ENCODE measurements at places on chromosomes 12 and 14.
A peak's percentile ranks its signal among the peaks of the same experiment; 100 is the strongest.

DNA sequence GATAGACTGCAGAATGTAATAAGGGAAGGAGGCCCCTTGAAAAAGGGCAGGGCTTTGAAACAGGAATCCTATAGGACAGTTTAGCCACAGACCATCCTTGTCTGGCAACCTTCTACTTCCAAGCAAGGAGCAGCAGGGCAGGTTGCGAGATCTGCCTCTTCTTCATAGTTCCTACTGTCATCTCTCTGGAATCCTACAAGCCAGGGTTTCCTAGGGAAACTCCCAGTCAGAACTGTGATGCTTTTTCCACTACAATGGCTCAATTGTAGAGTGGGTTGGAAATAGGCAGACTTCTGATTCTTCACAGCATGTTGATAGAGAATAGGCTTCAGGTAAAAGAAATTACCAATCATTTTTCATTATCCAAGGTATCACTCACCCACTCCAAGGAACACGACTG is 186.3 kb downstream of the DACT1 start:
- DNase-seq, result no peak

DNA sequence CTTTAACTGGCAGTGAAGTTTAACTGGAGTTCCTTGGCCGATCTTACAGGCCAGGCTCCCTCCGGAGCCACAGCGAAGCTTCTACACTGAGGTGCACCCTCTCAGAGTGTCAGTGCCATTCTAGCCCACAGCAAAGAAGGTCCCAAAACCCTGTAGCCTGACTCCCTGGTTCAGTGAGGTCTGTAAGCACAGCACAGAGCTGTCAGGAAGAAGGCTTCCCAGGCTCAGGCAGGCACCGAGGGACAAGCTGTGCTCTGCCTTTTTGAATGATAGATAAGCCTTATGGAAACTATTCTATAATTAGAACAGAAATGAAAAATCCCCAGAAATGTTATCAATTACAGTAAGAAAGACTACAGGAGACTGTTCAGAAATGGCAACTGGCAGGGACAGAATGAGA is 40.2 kb downstream of the MOK start:
- no peak for DNase-seq

- no peak for DNase-seq
Measured at GRCh38 chr12:70002912-70003255, 177.9 kb downstream of the MYRFL start.

DNA sequence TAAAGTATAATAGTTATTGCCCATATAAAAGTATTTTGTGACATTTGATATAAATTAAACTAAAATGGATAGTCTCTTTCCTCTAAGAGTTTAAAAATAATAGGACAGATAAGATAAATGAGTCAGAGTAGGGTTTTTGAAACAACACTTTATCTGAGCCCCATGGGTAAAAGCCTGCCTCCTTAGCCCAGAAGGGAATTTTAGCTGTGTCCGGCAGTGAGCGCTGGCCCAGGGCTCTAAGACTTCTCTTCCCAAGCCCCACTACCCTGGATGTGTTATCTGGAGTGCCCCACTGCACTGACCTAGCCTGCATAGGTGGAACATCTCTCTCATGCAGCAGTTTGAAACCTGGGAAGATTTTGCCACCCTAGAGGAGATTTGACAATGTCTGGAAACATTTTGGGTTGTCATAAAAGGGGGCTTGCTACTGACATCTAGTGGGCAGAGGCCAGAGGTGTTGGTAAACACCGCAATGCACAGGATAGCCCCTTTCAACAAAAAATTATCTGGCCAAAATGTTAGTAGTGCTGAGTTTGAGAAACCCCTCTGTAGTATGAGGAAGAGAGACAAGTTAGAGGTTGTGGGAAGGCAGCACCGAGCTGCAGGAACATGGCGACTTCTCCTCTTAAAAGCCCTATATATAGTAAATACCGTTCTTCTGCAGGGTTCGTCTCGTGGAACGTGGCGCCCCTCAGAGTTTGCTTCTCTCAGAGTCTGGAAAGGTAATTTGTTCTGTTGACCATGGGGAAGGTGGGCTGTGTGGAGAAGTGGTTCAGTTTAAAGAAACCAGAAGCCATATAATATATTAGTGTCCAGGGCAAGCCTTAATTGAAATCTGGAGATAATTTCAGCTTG is 29.3 kb upstream of the ATF1 start:
- DNase-seq, result peak; percentile 16

- no peak for DNase-seq
Measured at GRCh38 chr12:123995023-123995748, 22.2 kb downstream of the ZNF664 start.

- DNase-seq, result no peak
Measured at GRCh38 chr12:19338405-19338804, 100.9 kb upstream of the AEBP2 start.

DNA sequence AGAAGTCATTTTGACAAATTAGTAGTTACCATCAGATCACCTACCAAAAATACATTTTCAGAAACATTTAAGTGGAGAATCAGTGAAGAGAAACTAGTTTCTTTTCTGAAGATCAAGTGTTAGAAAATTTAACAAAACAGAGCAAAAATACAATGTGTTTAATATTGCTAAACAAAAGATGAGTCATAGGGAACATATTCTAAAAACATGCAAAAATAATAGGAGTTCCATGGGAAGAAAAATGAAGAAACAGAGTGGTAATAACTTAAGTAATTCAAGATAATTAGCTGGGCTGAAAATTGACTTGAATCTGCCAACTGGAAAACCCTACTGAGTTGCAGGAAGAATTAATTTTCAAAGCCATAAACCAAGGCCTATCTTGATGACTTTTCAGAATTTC is 111.5 kb upstream of the KITLG start:
- no peak for DNase-seq

DNA sequence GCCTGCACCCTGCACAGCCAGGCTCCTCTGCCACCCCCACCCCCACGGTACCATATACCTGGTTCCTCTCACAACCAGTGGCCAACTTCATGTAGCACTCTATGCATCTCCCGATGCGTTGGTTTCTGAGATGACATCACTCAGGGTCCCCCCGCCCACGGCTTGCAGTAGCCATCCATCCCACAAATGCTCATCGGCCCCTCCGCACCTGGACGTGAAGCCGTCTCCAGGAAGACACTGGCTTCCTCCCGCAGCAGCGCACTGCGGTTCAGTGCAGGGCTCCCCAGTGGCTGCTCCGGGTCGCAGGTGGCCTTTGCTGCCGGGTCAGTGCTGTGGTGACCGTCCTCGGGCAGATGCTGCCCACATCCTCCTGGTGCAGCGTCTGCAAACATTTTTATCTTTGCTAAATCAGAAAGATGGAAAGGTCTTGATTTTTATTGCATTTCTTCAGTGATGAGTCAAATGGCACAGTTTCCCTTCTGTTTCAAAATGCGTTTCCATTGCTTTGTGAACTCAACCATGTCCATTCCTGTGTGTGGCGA is 27.5 kb upstream of the MMP17 start:
- DNase-seq, result no peak

DNA sequence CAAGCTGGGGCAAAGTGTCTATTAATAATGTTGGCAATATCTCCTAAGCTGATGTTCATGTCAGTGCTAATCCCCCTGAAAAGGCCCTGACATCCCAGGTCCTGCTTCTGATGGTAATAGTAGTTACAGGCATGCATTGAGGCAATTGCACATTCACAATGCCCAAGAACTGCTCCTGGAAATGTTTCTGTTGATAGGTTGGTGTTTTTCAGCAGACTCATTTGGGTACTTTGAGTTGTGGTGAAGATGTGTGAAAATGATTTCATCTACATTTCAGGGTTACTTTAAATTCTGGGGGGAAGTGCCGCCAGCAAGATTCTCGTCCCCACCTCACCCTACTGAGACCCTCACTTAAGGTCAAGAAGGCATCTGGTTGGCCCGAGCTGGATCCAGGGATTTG is 92.9 kb downstream of the BBS10 start:
- DNase-seq, result no peak

GRCh38 chr12:67818459-67818903 is 169.9 kb downstream of the DYRK2 start:
- DNase-seq, result no peak

GRCh38 chr12:132545164-132545953 is 55.4 kb downstream of the FBRSL1 start:
- DNase-seq, result no peak

DNA sequence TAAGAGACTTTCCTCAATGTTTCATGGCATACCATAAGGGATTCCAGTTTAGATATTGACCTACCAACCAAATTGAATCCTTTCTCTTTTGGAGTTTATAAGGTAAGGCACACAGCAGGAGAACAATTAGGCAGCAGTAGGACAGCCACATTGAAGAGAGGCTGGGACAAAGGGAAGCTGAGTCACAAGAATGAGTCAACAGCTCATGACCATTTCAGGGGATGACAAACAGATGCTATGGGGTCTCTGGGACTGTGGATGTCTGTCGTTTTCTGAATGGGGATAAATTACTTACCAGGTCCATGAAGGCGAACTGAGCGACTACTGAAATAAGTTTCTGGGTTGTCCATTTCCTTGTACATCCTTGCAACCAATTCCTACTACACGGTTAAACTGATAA is 48.6 kb upstream of the E2F7 start:
- no peak for DNase-seq

GRCh38 chr12:116609319-116610114 is 50.3 kb downstream of the MAP1LC3B2 start:
- no peak for DNase-seq

- no peak for DNase-seq
Measured at GRCh38 chr14:97290977-97291376, 493.8 kb downstream of the VRK1 start.

- DNase-seq, result no peak
Measured at GRCh38 chr12:129701631-129702101, 202.2 kb downstream of the TMEM132D start.

GRCh38 chr12:71183018-71183417 is 25.2 kb upstream of the TSPAN8 start:
- DNase-seq, result no peak

GRCh38 chr12:101783150-101783549 is 43.9 kb upstream of the SYCP3 start:
- no peak for DNase-seq

DNA sequence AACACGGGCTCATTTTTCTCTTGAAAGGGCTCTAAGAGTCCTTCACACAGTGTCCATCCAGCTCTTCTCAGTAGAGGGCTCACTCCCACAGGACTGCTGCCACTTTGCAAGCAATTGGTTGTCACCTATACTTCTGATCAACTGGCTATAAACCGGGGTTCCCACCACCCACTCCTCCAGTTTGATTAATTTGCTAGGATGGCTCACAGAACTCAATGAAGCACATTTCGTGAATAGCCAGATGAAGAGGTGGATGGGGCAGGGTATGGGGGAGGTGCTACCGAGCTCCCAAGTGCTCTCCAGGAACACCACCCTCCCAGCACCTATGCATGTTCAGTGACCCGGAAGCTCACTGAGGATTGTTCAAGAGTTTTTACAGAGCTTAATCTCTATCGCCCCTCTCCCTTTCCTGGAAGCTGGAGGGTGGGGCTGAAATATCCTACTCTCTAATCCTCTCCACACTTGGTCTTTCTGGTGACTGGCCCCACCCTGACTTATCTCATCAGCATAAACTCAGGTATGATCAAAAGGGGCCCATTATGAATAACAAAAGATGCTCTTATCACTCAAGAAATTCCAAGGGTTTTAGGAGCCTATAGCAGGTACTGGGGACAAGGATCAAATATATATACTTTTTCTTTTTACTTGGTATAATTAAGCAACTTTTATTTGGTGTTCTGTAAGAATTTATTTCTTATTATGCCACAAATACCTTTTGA is 13.9 kb upstream of the EGLN3 start:
- no peak for DNase-seq

DNA sequence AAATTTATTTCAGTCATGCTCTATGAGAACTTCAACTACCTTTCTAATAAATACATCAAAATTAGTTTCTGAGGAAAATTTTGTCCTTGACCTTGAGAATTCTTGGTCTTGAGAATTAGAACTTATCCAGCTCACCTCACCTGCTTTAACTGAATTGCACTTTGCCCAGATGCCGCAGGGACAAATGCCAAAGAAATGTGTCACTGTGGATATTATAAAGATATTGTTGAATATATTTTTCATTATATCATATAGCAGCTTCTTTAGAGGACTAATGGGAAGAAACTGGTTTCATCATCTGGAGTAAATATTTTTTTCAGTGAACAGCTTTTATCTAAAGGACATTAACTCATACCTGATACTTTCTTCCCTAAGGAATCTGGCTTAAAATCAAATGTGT is 54.1 kb downstream of the LRP6 start:
- no peak for DNase-seq

DNA sequence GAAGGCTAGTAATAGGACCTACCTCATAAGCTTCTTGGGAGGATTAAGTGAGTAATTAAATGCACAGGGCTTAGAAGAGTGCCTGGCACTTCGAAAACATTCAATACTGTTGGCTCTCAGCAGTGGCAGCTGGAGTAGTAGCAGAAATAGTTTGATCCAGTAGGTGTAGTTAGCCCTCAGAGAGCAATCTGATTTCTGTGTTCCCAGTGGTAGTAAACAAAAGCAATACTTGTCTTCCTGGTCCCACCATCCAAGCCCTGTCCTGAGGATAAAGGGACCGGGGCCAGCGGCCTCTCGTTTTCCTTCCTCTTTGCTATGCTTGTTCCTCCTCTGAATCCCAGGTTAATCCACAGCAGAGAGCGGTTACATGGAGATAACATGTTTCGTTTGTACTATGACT is 131.6 kb downstream of the SAMD4A start:
- DNase-seq, result no peak

DNA sequence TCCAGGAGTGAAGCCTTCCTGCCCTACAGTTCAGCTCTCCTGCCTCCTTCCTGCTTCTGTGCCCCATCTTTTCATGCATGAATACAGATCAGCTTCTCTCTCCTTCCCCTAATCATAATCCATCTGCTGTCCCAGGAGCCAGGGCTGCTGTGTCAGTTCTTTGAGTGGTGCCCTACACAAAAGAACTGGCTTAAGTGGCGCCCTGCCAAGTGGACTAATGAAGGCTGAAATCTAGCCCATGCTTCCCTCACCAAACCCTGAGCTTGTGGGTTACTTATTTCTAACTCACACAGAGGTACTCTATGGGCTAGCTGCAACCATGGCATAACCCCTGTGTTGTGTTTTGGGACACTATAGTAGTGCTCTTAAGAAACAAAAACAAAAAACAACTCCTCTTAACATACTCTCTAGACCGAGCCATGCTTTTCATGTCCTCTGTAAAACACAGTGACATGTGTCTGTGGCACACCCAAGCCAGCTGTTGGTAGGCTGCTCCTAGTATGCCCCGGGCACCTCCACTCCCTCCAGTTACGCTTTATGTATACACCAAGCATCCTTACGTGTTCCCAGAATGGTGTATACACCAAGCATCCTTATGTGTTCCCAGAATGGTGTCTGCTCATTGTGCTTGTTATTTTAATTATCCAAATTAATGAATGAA is 19.3 kb upstream of the ETV6 start:
- DNase-seq, result no peak

All from right renal cortex interstitium (tissue), 3 donors.